ENCODE measurements at places on chromosomes 3 and 15.

- no peak for DNase-seq
These were observed 43.1 kb upstream of the TP63 start for GRCh38 chr3:189588070-189588469.

DNA sequence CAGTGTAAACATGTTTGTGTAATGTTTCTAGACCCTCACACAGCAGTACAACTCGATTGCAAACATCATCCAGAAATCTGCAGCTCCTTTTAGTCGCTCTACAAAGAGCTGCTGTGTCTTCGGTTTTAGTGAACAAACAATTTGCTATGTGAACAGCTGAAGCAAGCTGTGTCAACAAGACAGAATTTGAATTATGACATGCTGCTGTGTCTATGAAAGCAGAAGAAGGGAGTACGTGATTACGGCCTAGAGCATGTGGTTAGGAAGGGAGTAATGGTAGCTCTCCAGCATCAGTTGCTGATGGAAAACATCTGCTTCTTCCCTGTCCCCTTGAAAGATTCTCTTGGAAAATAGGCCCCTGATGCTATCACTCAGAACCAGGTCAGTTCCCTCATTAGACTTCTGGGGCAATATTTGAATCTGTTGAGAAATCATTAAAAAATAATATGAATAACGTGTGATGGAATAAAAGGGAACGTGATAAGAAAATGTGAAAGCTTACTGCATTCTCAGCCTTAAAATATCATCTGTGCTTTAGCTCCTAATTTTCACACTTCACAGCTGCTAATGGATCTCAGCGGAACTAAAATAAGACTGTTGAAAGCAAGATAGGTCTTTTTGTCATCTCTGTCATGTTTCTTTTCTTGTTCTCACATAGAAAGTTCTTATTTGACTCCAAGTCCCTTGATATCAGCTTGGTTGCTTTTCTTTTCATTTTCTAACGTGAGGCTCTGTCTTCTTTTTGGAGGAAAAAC is 891.5 kb downstream of the ROBO2 start:
- DNase-seq = no peak

DNA sequence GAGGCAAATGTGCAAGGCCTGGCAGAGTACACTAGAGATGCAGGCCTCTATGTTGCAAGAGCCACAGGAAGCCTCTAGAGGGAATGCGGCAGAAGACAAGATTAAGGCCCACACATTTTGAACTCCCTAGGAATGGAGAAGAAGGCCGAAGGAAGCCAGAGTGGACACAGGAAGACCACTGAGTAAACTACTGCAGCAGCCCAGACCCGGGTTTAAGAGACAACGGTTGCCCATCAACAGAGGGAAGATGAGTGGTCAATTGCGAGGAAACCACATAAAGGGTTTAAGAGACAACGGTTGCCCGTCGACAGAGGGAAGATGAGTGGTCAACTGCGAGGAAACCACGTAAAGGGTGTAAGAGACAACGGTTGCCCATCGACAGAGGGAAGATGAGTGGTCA is 14.6 kb downstream of the CHSY1 start:
- no peak for DNase-seq

- DNase-seq = no peak
These were observed 17.2 kb upstream of the FOXP1 start for GRCh38 chr3:71600646-71601288.

- DNase-seq = no peak
These were observed 49.1 kb upstream of the LIMD1 start for GRCh38 chr3:45545476-45545875.

- DNase-seq = no peak
These were observed 77.6 kb downstream of the CMSS1 start for GRCh38 chr3:99895131-99895696.

DNA sequence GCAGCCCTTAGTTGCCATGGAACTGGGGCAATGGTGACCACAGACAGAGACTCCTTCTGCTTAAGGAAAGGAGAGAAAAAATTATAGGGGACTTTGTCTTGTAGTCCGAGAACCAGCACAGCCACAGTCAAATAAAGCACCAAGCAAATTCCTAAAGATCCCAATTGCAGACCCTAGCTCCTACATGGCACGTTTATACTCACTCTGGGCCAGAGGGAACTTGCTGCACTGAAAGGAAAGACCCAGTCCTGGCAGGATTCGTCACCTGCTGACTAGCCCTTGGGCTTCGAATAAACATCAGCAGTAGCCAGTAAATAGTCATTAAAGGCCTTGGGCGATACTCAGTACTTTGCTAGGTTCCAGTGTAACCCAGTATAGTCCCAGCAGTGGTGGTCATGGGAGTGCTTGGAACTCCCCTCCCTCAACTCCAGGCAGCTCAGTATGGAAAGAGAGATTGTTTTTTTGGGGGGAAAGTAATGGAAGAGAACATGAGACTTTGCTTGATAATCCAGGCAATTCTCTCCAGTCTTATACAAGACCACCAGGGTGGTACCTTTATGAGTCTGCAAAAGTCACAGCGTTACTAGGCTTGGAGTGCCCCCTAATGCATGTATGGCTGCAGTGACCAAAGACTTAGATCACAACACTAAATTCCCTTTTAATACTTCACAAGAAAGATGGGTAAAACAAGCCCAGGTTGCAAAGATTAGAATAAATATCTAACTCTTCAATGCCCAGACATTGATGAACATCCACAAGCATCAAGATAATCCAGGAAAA is 66.4 kb upstream of the AGTR1 start:
- no peak for DNase-seq

- DNase-seq = no peak
These were observed 188.7 kb downstream of the THRB start for GRCh38 chr3:24305795-24306467.

GRCh38 chr3:136351351-136351750 is 101.2 kb downstream of the PCCB start:
- no peak for DNase-seq

- no peak for DNase-seq
These were observed 3.9 kb upstream of the MASP1 start for GRCh38 chr3:187295316-187296034.

GRCh38 chr3:29590012-29590411 is 309.1 kb downstream of the RBMS3 start:
- DNase-seq = no peak

DNA sequence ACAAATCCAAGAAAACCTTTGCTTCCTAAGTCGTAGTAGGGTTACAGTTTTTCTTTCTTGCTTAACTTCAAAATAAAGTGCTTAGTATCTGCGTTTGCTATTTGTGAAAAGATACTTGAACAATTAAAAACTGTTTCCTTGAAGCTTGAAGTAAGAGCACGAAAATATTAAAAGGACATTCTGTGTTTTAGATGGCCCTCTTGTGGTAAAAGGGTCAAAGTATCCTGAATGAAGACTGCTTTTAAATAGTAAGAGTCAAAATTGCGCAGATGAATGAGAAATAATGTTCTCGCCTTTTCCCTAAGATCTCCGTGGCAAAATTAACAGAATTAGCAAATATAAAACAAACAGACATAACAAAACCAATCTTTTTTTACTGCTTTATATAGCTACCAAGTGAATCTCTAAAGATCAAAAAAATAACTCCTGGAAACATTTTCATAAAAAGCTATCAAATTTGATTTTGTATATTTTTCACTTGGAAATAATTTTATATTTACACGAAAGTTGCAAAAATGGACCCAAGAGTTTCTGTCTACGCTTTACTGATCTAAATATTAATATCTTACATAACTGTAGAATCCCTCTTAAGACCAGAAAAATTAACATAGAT is 175.4 kb downstream of the MBNL1 start:
- no peak for DNase-seq

DNA sequence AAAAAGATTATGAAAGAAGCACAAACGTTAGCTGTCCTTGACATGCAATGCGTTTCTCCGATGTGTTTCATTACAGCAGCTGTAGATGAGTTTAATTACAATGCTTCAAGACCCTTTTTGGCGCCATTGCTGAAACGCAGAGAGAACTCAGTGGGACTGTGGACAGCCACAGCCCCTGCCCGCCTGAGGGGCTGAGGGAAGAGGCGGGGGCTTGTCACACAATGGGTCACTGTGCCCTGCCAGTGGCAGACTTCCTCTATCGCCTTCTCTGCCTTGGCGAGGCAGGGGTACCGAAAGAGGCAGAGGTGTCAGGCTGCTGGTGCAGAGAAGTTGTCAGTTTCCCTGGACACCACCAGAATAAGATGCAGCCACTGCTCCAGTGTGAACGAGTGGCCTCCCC is 252.0 kb downstream of the NR2F2 start:
- no peak for DNase-seq

GRCh38 chr3:13473020-13473419 is 7.1 kb upstream of the HDAC11 start:
- DNase-seq = no peak

GRCh38 chr3:141905129-141905528 is 28.7 kb downstream of the ATP1B3 start:
- no peak for DNase-seq

GRCh38 chr15:101206176-101206591 is 45.7 kb downstream of the CHSY1 start:
- peak; percentile 26 for DNase-seq

DNA sequence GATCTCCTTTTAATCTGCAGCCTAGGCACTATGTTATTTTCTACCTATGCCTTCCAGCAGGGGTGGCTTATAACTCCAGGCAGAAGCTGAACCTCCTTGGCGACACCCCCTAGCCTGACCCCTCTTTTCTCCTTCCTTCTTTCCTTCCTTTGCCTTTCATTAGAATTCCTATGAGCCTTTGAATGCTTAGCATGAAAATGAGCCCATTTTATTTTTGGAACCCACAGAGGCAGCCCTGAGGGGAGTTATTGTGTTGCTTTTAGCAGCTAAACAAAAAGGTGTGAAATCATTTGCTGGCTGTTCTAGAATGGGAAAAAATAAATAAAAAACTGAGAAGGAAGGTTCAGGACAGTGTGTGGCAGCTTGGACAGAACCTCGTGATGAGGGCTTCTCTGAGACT is 164.6 kb upstream of the ICE2 start:
- no peak for DNase-seq

DNA sequence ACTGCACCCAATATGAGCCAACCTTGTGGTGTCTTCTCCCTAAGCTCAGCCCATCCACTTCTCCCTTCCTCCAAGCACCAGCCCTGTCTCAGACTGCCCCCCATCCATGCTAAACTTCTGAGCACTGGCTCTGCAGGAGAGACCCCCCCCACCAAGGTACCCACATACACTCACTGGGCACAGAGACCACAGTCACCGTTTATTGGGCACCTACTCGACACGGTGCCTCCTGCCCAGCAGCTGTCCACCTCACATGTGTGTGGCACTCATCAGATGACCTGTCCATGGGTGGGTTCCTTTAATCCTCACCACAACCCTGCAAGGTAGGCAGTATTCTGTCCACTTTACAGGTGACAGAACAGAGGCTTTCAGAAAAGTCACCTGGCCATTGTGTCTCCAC is 22.3 kb upstream of the SFMBT1 start:
- DNase-seq = no peak

GRCh38 chr3:164375995-164376394 is 702.3 kb downstream of the SI start:
- DNase-seq = no peak

DNA sequence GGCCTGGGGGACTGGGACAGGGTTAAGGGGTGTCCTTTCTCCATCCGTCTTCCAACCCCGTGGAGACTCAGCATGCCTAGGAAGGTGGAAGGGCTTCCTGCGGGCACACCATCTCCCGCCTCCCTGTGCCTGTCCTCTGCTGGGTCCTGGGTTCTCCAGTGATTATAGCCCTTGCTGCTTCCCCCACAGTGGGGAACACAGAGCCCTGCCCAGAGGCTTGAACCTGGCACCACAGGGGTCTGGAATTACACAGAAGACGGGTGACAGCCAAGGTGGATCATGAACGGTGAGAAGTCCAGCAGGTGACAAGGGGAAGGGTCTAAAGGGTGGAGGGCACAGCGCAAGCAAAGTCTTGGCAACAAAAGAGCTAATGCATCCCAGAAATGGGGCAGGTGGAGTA is 6.2 kb upstream of the SEMA3B start:
- DNase-seq = no peak

DNA sequence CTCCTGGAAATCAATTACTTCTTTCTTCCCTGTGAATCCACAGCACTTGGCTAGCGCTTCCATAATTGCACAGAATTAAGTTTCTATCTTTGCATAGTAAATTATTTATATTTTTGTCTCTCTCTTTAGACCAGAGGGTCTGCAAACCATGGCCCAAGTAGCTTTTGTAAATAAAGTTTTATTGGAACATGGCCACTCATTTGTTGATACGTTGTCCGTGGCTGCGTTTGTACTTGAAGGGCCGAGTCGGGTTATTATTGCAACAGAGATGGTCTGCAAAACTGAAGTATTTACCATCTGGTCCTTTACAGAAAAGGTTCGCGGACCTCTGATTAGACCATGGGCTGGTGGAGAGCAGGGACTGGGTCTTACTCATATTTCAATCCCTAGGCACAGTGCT is 102.5 kb downstream of the RPLP1 start:
- no peak for DNase-seq

- peak; percentile 75 for DNase-seq
These were observed 674 bp downstream of the MSL2 start for GRCh38 chr3:136195258-136196063.

DNA sequence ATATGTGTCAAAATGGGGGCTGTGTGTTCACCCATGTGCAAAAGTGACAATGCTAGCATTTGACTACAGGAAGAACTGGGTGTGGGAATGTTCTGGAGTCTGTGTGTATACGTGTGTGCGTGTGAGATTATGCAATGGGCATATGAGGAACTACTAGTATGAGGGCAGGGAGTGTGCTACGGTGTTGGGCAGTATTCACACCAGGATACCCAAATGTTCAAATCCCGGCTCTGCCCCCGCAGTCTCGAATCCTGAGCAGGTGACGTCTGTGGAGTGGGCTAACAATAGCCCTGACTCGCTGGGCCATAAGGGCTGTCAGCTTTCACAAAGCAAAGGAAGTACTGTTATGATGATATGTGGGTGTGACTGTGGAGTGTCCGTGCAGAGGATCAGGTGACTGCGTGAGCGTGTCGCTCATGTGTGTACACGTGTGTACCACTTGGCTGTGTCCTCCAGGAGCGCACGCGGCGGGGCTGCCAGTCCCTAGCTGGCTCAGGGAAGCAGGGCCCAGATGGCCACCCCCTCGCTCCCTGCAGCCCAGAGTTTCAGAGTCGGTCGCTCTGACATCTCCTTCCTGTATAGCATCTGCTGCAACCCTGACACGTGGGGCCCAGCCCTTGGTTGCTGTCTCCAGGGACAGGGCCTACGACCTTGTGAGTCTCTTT is 27.2 kb downstream of the IQSEC1 start:
- DNase-seq = peak; percentile 34

GRCh38 chr15:71079208-71080044 is 35.8 kb upstream of the THSD4 start:
- no peak for DNase-seq

GRCh38 chr3:140871022-140871421 is 70.6 kb upstream of the SLC25A36 start:
- no peak for DNase-seq

- DNase-seq = no peak
These were observed 38.0 kb downstream of the ZBTB38 start for GRCh38 chr3:141406265-141406664.

Measured in naive thymus-derived CD8-positive, alpha-beta T cell (primary cell).